ENCODE measurements at places on chromosomes 5 and 9.

DNA sequence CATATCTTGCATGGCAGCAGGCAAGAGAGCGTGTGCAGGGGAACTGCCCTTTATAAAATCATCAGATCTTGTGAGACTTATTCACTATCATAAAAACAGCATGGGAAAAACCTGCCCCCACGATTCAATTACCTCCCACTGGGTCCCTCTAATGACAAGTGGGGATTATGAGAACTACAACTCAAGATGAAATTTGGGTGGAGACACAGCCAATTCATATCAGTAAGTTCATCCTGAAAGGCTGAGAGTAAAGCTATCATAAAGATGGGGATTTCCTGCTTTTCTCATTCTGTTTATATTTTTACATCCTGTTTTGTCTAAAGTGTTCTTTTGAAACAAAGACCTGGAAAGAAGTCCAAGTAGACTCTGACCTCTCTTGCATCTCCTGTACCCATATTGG is 28.9 kb upstream of the IL33 start:
- no peak for DNase-seq

DNA sequence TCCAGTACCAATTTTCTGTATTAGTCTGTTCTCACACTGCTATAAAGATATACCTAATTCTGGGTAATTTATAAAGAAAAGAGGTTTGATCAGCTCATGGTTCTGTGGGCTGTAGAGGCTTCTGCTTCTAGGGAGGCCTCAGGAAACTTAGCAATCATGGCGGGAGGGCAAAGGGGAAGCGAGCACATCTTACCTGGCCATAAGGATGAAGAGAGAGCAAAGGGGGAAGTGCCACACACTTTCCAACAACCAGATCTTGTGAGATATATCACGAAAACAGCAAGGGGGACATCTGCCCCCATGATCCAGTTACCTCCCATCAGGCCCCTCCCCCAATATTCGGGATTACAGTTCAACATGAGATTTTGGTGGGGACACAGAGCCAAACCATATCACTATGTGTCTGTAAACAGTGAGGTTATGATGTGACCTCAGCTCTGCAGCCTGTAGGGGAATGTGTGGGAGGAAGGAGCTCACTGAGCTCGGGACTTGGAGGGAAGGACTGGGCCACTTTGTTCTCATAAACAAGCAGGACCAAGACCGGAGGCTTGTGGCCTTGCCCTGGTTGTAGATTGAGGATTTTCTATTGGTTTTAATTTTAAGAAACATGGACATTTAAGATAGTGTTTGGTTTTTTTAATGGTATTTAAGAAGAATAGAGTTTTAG is 85.2 kb downstream of the EHMT1 start:
- no peak for DNase-seq

GRCh38 chr5:43039471-43040286 is 440 bp downstream of the ANXA2R start:
- no peak for DNase-seq

- DNase-seq, result no peak
Measured at GRCh38 chr5:60504342-60504741, 195.6 kb downstream of the DEPDC1B start.

DNA sequence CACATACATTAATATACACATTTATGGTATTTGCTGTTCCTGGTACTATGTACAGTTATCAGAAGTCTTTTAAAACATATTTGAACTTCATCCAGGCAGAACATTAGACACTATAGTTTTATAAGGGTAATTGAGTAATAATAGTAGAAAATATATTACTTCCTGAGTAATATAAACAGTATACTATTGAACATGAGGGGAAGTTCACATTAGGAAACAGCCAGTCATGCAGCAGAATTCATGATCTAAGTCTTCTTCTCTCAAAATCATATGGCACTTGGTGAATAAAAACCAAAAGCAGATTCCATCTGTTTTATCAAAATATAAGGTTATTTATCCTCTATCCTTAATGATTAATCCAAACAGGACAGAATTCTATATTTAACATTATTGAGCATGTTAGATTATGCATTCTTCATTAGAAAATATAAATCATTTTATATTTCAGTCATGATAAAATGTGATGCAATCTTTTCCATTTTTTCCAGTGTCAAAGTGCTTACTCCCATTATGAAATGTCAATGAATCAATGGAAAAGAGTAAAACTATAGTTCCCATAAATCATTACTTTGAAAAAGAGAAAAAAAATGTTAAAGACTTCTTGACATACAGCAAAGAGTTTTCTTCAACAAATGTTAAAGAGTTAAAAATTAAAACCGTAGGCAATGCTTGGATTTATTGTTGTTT is 584.3 kb upstream of the TUSC1 start:
- no peak for DNase-seq

GRCh38 chr9:137820161-137820855 is 57.3 kb upstream of the CACNA1B start:
- no peak for DNase-seq

DNA sequence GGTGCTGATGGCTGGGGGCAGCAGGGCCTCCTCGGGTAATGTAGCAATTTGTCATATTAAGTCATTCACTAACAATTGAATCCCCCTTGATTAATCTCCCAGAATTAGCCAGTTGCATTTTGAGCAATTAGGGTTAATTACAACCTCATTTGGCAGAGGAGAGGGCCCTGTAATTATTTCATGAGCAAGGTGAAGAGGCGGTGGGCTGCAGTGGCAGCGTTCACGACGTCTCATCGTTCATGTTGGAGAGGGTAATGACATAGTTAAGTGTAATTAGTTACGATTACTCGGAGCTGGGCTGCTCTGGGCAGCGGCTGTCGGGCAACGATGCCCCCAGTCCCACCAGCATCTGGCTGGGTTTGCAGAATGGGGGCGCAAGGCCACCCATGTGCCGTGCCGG is 46.0 kb downstream of the NEK6 start:
- no peak for DNase-seq

GRCh38 chr9:93128715-93129224 is 5.3 kb downstream of the NINJ1 start:
- DNase-seq, result no peak

DNA sequence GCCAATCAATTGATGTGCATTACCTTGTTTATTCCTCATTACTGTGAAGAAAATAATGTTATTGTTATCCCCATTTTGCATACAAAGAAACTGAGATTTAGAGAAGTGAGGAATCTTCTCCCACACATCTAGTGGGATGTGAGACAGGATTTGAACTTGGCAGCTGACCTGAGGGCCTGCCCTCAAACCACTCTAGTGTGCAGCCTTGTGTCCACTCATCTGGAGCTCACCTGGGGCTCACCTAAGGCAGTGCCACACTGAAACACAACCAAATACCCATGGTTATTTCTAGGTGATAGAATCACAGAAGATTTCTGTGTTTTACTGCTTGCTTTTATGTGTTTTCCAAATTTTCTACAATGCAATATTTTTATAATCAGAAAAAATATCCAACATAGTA is 94.7 kb upstream of the SAP30L start:
- DNase-seq, result no peak

- DNase-seq, result no peak
Measured at GRCh38 chr9:78314953-78315870, 18.3 kb downstream of the PSAT1 start.

DNA sequence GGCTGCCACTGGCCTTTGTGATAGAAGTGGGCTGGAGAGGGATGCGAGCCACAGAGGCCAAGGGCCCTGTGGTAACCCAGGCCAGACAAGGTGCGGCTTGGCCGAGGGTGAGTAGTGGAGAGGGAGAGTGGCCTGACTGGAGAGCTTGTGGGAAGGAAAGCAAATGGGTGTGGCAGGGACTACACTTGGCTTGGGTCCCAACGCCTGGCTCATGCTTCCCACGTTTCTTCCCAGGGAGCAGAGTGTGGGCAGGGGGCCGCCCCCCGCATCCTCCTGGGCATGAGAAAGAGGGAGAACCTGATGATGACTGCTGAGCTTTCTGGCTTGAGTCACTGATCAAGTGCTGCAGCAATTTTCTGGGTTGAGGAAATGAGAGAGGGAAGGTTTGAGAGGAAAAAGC is 95.7 kb downstream of the ANKH start:
- DNase-seq, result no peak

DNA sequence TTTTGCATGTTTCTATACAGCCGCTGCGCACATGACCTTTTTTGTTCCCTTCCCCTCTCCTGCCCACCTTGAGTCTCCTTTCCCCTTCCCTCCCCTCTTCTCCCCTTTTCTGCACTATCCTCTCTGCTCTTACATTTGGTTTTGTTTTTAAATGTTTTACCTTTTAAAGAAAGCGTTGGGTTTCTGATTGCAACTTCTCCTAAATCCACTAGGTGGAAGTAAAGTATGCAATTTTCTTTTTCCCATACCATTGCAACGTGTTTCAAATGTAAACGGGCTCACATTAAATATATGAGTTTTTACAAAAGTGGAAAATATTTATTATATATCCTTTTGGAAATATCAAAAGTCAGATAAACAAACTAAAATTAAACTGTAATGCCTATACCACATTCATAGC is 500.9 kb downstream of the DIRAS2 start:
- DNase-seq, result no peak

GRCh38 chr9:32502464-32502863 is 23.5 kb downstream of the RIGI start:
- no peak for DNase-seq

DNA sequence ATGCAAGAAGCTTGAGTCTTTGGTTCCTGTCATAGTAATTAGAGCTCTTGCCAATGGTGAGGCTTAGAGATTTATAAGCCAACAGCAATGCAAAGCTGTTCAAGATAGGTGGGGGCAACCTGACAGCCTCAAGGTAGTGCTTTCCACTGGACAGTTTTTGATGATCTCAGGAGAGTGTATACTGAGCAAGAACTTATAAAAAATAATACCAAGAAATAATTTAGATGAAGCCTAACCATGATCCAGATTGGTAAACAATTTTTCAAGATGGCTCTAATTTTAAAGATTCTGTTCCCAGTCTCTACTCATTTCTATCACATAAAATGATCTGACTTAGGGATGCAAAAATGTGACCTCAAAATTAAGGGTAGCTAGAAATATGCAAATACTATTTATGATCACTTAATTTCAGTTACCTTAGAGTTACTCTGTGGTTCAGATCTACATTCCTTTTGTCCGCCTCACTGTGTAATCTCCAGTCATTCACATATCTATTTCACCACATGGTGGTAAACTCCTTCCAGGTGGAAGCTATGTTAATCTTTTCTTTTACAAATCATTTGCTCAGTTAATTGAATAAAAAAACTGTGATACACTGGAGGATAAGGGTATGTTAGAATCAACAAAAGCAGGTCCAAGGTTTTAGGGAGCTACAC is 1228.0 kb upstream of the C9orf72 start:
- no peak for DNase-seq

DNA sequence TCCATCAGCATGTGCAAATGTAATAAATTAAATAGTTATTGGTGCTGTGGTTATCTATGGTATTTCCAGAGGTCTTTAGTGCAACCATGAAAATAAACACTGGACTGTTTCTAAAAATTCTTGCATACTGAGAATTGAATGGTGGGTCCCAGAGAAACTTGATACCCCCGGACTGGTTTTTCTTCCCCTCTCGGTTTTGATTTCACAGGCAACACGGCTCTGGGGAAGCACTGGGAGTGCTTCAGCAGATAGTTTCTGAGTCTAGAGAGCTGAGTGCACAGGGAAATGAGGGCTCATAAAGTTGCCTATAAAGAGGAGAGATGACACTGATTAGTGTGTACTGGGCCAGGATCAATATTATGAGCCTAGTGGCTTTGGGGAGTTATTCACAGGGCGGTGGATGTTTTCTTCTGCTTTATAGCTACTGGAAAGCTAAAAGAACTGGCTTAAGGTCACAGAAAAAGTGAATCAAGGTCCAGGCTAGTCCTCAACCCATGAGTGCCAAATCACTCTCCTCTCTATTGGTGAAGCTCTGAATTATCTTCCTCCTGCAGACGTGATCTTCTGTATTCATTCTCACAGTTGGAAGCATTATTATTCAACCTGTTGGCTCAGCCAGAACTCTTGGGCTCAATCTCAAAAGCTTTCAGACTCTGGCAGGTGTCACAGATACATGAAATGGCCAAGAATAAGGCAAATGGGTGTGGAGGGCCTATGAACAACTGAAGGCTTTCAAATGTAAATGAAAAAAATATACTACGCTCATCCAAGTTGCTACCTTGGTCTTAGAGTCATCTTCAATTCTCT is 170.2 kb upstream of the HMHB1 start:
- DNase-seq, result no peak

GRCh38 chr5:175590471-175590881 is 67.4 kb upstream of the HRH2 start:
- DNase-seq, result no peak

- no peak for DNase-seq
Measured at GRCh38 chr5:171336521-171337209, 27.6 kb downstream of the TLX3 start.

GRCh38 chr5:91179018-91179417 is 204.1 kb downstream of the ARRDC3 start:
- no peak for DNase-seq
